ENCODE measurements at places on chromosomes 4 and X.
A peak's percentile ranks its signal among the peaks of the same experiment; 100 is the strongest.

DNA sequence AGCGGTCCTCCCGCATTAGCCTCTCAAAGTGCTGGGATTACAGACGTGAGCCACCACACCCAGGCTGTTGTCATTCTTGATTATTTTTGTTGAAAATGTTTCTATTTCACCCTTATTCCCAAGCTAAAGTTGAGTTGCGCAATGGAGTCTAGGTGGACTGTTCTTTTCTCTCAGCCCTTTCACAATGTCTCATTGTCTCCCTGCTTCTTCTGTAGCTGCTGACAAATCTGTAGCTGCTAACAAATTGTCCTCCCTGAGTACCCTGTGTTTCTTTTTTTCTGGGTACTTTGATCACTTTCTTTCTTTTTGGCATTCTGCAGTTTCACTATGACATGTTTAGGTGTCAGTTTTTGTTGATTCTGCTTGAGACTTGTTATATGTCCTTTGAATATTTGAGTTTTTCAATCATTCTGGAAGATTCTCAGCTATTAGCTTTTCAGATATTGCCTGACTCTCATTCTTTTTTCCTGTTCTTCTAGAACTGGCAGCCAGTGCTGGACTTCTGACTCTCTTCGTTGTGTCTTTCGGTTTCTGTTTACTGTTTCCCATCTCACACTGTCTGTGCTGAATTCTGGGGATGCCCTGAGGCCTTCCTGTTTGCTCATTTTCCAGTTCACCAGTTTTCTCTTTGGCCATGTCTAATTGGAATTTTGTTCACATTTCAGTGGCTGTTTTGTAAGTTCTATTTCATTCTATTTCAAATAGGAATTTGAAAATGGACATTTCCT lies 6.6 kb downstream of the ABCD1 start:
- DNase-seq = no peak

GRCh38 chr4:102683881-102684609 lies 76.7 kb downstream of the MANBA start:
- no peak for DNase-seq

DNA sequence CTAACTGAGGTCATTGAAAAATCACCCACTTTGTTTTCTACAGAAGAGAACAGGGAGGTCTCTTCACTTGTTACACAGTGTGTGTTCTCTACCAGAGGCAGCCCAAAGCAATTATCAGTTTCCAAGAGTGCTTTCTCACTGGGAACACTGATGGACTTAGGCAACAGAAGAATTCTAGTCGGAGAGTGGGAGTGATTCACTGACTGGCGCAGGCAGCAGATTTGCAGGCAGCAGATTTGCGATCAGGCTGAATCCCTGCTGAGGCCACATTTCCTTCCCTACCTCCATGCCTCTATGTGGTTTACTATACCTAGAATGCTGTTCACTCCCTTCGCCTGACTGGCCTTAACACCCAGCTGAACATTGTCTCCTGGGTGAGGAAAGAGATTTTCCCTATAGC lies 6.6 kb downstream of the OCIAD2 start:
- no peak for DNase-seq

GRCh38 chr4:57131849-57132742 lies 21.9 kb upstream of the IGFBP7 start:
- DNase-seq = peak; percentile 8

- DNase-seq = no peak
Measured at GRCh38 chr4:123415977-123416376, 19.4 kb downstream of the SPRY1 start.

GRCh38 chrX:3145716-3146115 lies 104.4 kb downstream of the ARSF start:
- DNase-seq = no peak

DNA sequence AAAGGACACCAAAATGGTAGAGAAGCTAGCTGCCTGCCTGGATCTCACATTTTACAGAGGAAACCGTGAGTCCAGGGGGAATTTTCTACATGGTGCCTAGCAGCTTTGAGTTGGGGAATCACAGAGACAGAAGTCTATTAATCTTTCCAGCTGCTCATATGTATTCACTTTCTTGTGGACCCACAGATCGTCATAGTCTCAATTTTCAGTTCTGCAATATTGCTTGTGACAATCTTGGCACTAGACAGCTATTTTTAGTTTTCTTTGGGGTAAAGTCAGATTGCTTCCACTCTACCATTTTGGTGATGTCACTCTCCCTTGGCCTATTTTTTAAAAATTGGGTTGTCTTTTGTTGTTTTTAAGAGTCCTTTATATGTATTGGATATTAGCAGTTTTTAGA lies 233.4 kb upstream of the STK26 start:
- no peak for DNase-seq

DNA sequence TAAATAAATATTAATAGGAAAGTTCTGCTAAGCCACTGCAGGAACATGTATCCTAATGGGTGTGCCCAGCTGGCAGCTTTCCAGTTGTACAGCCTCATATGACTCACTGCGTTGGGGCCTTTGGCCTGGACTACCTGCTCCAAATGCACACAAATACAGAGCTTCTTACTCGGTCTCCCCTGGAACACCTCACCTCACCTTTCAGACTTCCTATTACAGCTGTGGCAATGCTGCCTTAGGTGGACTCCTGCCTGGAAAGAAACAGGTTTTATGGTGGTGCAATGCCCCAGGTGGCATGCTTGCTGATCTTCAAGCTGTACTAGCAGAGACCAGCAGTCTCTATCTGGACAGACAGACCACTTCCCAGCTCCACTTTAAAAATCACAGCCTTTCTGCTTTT lies 85.7 kb upstream of the EXOC1L start:
- DNase-seq = no peak

DNA sequence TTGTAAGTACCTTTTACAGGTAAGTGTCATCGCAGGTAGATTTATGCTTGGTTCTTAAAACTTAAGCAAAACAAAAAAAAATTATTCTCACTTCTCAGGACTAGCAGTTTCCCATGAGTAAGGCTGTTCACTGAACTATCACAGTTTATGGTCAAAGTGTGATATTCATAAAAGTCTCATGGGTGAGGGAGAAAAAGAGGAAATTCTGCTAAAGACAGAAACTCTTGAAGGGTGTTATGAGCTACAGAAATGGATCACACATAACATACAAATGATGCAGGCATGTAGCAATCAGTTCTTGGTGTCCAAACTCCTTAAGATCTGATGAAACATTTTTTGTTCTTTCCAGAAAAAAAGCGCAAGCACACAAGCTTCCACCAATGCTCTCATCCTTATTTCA lies 8.5 kb downstream of the RAB9A start:
- no peak for DNase-seq

GRCh38 chr4:89352541-89352940 lies 44.9 kb upstream of the GPRIN3 start:
- no peak for DNase-seq

GRCh38 chrX:23292988-23293651 lies 41.5 kb upstream of the PTCHD1 start:
- no peak for DNase-seq

- DNase-seq = no peak
Measured at GRCh38 chrX:49956313-49956712, 33.9 kb downstream of the CLCN5 start.

DNA sequence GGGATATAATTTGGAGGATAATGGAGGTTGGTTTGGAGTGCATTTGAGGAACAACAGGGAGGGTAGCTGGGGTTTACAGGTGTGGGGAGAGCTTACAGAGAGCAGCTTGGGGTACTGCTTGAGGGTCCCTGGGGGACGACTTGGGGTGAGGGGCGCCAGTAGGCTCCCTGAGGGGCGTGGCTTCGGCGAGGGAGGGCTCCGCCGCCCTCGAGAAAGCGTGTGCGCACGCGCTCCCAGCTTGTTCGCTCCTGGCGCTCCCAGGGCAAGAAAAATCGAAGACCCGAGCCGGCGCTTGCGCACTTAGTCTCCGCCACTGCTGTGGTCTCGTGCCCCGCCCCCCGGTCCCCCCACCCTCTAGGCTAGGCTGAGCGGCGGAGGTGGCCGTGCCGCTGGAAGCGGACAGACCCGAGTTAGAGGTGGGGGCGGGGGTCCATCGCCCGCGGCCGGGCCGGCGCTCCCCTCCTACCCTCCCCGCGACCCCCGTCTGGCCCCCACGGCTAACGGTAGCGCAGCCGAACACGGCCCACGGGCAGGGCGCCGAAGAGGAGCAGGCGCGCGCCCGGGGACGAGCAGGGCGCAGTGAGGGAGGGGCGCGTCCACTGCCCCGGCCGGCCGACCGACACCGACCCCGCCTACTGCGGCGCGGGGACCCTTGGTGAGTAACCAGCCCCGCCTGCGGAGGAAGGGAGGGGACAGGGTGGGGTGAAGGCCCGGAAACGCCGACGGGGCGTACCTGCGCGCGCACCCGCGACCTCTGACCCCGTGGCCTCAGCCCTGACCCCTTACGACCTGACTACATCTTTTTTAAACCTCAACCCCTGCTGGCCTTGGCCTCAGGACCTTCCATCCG lies 5.4 kb upstream of the CCDC120 start:
- peak; percentile 4 for DNase-seq

GRCh38 chr4:166134285-166134684 lies 261.2 kb downstream of the TLL1 start:
- DNase-seq = no peak
